Left kidney (tissue), 8 donors: ENCODE measurements at places on chromosomes 5 and 9. TPM values are rescaled to one million over a fixed set of nuclear protein-coding genes. Genes with fewer than 3 reads are reported as not detected.

GRCh38 chr5:74916831-74917710 is 50.9 kb upstream of the FAM169A start:
- no peak for DNase-seq

- DNase-seq: no peak
Measured at GRCh38 chr9:27688954-27689353, 115.7 kb upstream of the C9orf72 start.

GRCh38 chr5:61887271-61887670 is 418.7 kb upstream of the KIF2A start:
- no peak for DNase-seq

DNA sequence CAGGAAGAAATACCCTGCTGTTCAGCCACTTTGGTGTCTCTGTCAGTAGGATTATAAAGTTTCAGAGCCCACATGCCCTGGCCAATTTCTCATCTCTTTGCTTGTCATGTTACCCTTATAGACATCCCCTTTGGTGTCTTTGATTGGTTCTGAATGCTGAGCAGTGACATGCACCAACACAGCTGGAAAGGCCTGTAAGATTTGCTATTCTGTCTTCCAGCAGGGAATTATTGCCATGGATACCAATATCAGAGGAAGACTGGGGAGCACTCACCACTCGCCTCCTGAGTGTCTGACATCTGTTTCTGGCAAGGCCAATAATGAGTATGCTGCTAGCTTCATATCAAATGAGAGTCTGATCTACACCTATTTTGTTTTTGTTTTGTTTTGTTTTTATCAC is 34.4 kb downstream of the RAB3C start:
- no peak for DNase-seq

- no peak for DNase-seq
Measured at GRCh38 chr9:85914108-85914507, 26.8 kb upstream of the NAA35 start.

GRCh38 chr5:174188295-174188694 is 142.8 kb downstream of the NSG2 start:
- DNase-seq: no peak

GRCh38 chr9:24451346-24451745 is 94.4 kb downstream of the IZUMO3 start:
- no peak for DNase-seq

- DNase-seq: no peak
Measured at GRCh38 chr9:129629251-129629820, 3.4 kb downstream of the NTMT1 start.

- DNase-seq: no peak
Measured at GRCh38 chr9:71662082-71662481, 106.2 kb downstream of the CEMIP2 start.

- no peak for DNase-seq
Measured at GRCh38 chr5:137856201-137856600, 11.5 kb upstream of the MYOT start.

DNA sequence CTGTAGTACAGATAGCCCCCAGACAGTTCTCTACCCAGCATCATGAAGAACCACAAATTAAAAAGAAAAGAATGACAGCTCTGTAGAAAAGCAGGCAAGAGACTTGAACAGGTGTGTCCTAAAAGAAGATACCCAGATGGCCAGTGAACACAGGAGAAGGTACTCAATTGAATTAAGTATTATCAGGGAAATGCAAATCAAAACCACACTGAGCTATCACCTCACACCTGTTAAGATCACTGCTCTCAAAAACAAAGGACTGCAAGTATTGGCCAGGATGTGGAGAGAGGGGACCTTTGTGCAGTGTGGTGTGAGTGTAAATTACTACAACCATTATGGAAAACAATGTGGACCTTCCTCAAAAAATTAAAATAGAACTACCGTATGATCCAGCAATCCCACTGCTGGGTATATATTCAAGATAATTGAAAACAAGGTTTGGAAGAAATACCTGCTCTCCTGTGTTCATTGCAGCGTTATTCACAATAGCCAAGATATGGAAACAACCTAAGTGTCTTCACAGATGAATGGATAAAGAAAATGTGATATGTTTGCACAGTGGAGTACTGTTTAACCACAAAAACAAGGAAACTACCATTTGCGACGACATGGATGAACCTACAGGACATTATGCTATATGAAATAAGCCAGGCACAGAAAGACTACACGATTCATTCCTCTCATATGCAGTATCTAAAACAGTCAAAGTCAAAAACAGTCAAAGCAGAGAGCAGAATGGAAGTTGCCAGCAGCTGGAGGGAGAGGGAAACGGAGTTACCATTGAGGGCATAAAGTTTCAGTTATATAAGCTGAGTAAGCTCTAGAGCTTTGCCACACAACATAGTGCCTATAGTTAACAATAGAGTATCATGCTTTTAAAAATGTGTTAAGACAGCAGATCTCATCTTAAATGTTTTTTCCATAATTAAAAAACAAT is 102.6 kb downstream of the WNK2 start:
- DNase-seq: no peak

DNA sequence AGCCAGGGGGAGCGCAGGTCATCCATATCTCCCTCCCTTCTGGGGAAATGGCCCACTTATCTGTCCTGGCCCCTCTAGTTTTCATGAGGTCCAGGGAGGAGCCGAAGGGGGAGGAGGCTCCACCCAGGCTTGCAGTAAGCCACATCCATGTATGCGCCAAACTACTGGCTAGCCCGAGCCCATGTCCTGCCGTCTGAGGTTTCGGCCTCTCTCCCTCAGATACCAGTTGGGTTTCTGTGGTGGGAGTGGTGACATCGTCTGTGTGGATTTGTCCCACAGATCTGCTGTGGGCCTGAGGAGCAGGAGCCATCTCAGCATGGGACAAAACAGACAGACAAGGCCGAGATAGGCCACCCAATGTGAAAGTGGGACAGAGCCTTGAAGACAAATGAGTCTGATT is 78.3 kb upstream of the ORM1 start:
- DNase-seq: no peak

- no peak for DNase-seq
Measured at GRCh38 chr9:9286001-9286400, 1326.8 kb downstream of the PTPRD start.

- DNase-seq: no peak
Measured at GRCh38 chr5:177233802-177234201, 69.7 kb downstream of the RAB24 start.

GRCh38 chr5:123874600-123875201 is 362.7 kb downstream of the CSNK1G3 start:
- peak; percentile 46 for DNase-seq

DNA sequence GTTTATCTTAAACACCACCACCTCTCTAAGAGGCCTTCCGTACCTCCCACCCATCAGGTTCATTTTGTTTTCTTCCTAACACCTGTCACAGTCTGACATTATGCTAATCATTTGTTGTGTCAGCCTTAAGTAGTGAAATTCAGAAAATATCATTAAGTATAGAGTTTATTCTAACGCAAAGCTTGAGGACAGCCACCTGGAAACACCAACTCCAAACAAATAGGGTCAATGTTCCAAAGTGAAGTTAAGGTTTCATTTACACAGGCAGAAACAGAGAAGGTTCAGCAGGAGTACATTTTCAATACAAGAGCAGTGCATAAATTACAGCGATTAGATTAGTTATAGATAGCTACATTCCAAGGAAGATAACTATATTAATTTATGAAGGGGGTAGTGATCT is 1.3 kb upstream of the SMC5 start:
- peak; percentile 11 for DNase-seq

GRCh38 chr9:82320566-82320965 is 332.0 kb downstream of the SPATA31D1 start:
- no peak for DNase-seq

GRCh38 chr5:73625944-73626811 is at the start of gene ARHGEF28:
Gene ARHGEF28, plus strand, starts transcription at chr5:73626196. Its CDS starts 58,656 bp downstream, at chr5:73684852.
- DNase-seq: peak; percentile 54

- DNase-seq: no peak
Measured at GRCh38 chr9:38027714-38028113, 41.3 kb downstream of the SHB start.

GRCh38 chr9:90044710-90045151 is 439.9 kb downstream of the GADD45G start:
- no peak for DNase-seq

- DNase-seq: no peak
Measured at GRCh38 chr9:21096172-21096900, 18.6 kb upstream of the IFNB1 start.

DNA sequence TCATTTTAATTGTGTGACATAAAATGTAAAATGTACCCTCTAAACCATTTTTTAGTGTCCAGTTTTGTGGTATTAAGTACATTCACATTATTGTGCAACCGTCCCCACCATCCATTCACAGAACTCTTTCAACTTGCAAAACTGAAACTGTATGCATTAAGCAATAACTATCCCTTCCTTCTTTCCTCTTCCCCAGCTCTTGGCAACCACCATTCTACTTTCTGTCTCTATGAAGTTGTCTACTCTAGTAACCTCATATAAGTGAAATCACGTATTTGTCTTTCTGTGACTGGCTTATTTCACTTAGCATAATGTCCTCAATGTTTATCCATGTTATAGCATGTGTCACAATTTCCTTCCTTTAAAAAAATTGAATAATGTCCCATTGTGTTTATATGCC is 142.4 kb downstream of the C9orf152 start:
- no peak for DNase-seq

WDR38 gene
- polyA plus RNA-seq: 0.22 TPM

NUTM2G gene
- polyA plus RNA-seq: 1.1 TPM

LECT2 gene
- 5.2 TPM for polyA plus RNA-seq

C6 gene
- polyA plus RNA-seq: 3.6 TPM

KCNV2 gene
- 0.27 TPM for polyA plus RNA-seq

ENHO gene
- polyA plus RNA-seq: 1.4 TPM

DOCK8 gene
- 15.2 TPM for polyA plus RNA-seq

MELK gene
- 32.7 TPM for polyA plus RNA-seq

OR1J2 gene
- polyA plus RNA-seq: not detected

ZNF462 gene
- 37.9 TPM for polyA plus RNA-seq

KCNIP1 gene
- 10.8 TPM for polyA plus RNA-seq

LCNL1 gene
- 0.43 TPM for polyA plus RNA-seq

C5 gene
- 19.5 TPM for polyA plus RNA-seq
